Stimulated activated CD8-positive, alpha-beta memory T cell treated with anti-CD3 and anti-CD28 coated beads, Interleukin-2, amount 100 ng/mL, for 1 hour (primary cell): ENCODE measurements at places on chromosomes 16 and 17.

- DNase-seq = no peak
Measured at GRCh38 chr17:34167354-34167753, 87.7 kb upstream of the CCL2 start.

- no peak for DNase-seq
Measured at GRCh38 chr16:31118223-31119155, 1.0 kb downstream of the KAT8 start.

GRCh38 chr17:77506371-77506991, 365.7 kb downstream of the SEC14L1 start:
- no peak for DNase-seq

DNA sequence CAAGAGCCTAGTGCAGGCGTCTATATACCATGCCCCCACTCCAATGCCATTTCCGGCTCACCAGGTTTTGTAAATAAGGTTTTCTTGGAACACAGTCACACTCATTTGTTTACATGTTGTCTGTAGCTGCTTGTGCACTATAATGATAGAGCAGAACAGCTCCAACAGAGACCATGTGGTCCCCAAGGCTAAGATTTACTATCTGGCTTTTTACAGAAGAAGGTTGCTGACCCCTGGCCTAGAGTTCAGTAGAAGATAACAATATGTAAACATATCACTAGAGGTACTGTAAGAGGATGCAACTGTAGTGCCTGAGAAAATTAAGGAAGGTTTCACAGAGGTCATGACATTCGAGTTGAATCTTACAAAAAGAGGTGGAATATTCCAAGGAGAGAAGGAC, 66.3 kb downstream of the CACNG1 start:
- DNase-seq = no peak

GRCh38 chr16:63169100-63169499, 1132.9 kb upstream of the CDH8 start:
- DNase-seq = no peak

DNA sequence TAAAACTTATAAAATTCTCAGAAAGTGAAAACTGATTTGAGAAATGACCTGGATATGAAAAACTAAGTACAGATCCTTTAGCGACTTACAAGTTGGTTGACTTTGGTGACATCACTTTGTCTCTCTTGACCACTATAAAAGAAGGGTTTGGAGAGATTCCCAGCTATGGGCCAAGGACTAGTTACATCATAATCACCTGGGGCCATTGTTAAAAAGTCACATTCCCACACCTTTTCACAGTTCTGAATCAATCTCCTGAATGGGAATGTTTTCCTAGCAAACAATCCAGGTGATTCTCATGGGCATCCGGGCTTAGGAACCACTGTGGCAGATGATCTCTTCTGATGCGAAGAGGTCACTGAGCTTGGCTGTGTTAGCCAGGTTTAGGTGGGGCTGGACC, 620 bp upstream of the VWA3A start:
- no peak for DNase-seq
